NCI-H2171 (cell line): ENCODE measurements at places on chromosomes 4 and X.

DNA sequence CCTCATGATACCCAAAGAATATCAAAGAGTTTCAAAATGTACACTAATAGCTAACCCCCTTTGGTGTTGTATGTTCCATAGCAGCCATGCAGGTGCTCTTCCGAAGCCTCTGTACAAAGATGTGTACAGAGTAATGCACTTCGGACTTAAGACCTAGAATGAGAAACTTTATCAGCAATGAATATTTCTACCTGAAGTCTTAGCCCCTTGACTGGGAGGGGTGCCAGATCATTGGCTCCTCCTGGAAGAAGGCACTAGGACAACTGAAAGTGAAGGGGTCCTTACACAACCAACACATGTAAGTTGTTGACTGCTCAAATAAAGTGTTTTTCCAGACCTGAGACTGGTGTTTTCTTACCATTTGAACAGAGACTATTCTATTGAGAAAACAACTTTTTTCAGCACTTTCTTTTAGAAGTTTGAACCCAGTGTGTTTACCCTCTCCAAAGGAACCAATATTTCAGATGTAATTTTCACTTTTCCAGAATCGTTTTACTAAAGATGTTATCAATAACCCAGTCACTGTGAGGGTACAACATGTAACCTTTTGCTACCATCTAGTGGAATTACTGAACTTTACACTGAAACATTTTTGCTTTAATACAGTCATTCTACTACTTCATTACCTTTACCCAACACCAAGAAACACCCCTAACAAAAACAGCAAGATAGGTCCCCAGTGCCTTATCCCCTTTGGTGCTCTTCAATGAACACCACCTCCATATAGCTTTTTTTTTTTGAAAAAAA is 33.3 kb upstream of the PRDX4 start:
- DNase-seq, result no peak

DNA sequence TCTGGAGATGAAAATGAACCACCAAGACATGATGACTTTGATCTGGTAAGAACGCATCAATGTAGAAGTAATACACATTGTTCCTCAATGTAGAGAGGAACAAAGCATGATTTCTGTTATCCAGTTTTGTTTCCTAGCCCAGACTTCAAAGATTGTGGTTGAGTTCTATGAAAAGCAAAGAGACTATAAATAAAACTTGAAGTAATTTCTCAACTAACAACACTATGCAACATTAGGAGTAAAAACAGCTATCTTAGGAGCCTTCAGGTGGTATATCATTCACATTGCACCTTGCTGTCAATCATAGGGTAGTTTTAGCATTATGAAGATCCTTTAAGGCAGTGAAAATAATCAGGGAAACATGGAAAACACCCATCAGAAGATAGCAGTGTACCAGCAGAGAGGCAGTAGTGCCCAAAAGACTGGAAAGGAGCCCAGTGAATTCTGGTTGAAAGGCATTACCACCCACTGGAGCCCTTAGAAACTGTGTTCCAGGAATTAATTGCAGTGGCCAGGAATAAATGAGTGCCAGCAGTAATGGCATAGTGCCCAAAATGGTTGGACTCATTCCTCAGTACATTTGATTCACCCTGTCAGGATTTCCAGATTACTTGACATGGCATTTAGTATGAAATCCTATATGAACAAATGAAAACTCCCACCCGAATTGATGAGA is 300.7 kb upstream of the CXXC4 start:
- no peak for DNase-seq

DNA sequence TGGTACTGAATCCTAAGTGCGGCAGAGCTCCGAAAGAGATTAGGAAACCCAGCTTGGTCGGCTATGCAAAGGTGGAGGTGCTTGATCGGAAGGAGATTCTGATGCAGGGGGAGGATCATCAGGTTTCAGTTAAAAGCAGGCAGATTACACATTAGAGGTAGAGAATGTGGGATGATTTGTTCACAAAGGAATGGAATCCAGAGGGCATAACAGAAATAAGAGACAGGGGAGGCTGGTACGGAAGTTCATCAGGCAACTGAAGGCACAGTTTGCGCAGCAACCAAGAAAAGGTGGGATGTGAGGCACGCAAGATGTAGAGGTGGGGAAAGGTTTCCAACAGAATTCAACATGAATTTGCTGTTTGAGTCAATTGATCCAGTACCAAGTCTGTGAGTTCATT is 424 bp upstream of the ZNF330 start:
- DNase-seq, result no peak

- no peak for DNase-seq
Measured at GRCh38 chr4:118950929-118951570, 62.4 kb downstream of the SYNPO2 start.

GRCh38 chr4:69787879-69788278 is 27.5 kb upstream of the SULT1B1 start:
- DNase-seq, result no peak

DNA sequence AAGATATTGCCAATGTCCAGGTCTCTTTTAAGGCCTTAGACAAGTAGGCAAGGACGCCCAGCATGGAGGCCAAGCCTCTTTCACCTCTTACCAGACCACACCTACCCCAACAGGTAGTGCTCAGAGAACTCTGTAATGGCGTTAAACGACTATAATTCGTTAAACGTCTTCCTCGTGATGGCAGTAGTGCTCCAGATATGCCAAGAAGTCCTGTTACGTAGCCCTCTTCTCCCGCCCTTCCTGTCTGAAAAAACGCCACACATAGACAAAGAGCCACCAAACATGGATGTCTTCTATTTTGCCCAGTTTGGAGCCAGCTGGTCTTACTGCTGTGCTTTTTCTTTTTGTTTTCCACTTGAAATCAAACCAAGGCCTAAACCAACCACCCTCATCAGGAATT is 190.7 kb downstream of the OR13H1 start:
- no peak for DNase-seq

DNA sequence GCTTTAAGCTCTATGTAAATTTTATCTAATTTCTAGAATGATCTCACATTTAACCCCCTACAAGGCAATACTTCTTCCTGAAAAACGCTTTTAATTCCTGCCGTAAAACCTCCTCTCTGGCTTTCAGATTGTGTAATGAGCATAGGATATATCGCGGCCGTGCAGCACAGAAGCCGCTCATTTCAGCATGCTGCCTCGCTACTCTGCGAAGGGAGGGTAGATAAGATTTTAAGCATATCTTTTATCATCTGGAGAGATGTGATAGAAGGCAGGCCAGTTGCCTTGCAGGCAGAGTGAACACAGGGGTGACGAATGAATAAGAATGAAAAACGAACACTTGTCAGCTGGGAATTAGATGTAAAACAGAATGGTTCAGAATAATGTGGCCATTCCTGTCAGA is 265.5 kb downstream of the UNC5C start:
- DNase-seq, result no peak

DNA sequence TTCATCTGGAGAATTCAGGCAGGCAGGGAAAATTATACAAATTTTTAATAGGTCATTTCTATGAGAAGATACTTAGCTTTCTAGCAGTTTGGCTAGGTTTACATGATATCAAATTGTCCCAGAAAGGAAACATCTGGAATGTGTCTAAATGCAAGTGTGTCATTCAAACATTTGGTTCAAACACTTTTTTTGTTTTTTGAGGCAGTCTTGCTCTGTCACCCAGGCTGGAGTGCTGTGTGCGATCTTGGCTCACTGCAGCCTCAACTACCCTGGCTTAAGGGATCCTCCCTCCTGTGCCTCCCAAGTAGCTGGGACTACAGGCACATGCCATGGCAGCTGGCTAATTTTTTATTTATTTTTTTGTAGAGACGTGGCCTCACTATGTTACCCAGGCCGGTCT is 31.6 kb downstream of the SPARCL1 start:
- no peak for DNase-seq

DNA sequence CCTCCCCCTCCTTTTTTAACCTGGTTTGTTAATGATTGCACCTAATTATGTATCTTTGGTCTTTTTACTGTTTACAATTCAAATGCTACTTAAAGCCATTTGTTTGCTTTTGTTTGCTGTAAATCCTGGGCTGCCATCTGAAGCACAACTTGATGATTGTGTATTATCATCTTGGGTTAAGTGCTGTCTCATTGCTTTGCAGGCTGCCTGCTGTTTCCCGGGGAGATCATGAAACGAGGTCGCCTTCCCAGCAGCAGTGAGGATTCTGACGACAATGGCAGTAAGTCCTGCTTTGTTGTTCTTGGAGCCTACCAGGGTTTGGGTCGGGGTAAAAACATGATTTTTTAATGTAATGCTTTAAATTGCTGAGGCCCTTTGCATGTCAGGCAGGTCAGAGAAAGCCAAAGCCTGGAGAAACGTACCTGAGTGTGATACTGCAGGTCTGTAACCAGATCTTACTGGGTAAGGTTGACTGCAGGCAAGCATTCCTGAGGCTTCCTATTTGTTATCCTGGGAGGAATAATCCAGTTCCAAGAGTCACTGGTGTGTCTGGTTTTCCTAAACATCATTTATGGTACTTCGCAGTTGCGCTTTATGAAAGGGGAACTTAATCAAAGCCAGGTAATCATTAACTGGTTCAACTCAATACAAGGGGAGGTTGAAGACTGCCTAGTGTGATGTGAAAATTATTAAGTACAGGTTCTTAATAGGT is 22.2 kb downstream of the JADE1 start:
- DNase-seq, result no peak

DNA sequence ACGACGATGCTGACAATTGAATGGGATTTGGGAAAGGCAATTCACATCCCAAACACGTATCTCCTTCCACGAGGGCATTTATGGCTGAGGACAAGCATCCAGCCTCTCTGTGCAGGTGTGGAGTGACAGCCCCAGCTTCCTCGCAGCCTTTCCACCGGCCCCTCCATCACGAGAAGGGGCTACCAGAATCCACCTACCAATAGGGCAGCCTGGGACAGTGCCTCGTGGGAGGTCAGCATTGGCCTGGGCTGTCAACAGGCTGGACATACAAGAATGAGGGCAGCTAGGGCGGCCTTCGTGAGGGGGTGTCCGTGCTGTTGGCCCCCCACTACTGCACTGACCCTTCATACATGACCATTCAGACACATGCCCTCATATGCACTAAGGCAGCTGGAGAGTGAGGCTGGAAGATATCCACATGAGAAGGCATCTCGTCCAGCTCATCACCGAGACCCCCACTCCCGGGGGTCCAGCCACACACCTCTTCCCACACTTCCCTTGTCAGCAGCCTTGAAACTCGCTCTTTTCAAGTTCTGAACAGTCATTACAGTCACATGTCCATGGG is 81.0 kb upstream of the ADRA2C start:
- no peak for DNase-seq

GRCh38 chrX:123408821-123409737 is 225.0 kb downstream of the GRIA3 start:
- no peak for DNase-seq

DNA sequence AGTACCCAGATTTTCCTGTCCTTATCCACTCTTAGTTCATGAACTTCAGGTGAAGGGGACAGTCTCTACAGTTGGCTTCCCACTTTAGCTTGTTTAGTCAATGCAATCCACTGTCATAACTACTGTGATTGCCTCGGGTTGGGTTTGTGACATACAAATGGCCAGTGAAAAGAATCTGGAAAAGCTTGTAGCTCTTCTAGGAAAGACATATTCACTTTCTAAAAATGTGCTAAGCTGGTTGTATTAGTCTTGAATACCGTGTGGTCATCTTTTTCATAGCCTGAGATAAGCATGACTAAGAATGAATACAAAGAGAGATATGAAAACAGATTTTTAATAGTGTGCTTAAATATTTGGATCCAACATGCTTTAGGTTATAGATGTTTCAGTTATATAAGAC is 1443.5 kb upstream of the IGFBP7 start:
- no peak for DNase-seq

DNA sequence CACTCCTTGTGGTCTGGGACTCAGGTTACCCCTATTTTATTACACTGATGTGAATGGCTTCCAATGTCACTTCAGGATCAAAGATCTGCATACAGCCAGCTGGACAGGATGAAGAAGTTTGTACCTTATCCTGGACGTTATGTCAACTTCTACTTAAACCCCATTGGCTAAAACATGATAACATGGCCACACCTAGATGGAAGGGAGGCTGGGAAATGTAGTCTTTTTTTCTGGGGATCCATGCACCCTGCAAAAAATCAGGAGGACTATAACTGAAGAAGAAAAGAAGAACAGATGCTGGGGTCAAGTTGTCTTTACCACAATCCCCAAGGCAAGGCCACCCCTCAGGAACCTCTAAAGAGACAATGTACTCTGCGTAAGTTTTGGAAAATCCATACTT is 459.2 kb downstream of the BCOR start:
- DNase-seq, result no peak

DNA sequence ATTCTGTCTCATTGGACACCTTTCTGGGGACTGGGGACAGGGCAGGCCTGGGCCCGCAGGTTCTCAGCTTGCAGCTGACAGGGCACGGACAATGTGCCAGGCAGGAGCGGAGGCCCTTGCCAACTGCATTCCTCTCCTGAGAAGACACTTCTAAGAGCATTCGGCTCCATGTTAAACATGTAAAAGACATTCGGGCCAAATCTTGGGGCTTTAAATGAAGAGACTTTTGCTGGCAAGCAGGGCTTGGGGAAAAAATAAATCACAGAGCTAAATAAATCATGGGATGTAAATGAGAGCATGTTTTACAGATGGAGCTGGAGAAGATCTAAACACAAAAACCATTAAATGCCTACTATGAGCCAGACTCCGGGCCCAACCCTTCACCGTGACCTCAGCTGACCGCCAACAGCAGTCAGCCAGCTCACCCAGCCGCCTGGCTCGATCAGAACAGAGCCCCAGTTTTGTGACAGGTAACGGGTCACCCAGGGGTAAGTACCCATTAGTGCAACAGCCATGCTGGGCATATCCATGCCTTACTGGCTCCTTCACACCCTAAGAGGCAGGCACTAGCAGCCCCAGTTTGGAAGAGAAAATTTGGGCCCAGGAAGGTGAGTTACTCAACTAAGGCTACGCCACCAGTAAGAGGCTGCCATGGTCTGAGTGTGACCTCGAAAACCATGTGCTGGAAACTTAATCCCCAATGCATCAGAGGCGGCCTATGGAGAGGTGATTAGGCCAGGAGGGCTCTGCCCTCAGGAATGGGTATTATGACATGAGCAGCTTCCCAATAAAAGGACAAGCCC is 14.7 kb downstream of the WDR1 start:
- no peak for DNase-seq
